Renal pelvis (tissue), 12 donors: ENCODE measurements at places on chromosomes 5 and 9. TPM values are rescaled to one million over a fixed set of nuclear protein-coding genes. Genes with fewer than 3 reads are reported as not detected.

Gene TLX3
- not detected for polyA plus RNA-seq

Gene FLT4
- polyA plus RNA-seq: 33.7 TPM

Gene BAAT
- 0.42 TPM for polyA plus RNA-seq

Gene MZB1
- polyA plus RNA-seq: 0.73 TPM

Gene GRXCR2
- polyA plus RNA-seq: not detected

Gene DENND1A
- 23.3 TPM for polyA plus RNA-seq

Gene NMUR2
- polyA plus RNA-seq: not detected

Gene SPATA31C1
- 0.55 TPM for polyA plus RNA-seq

Gene SH3GL2
- 3.9 TPM for polyA plus RNA-seq

Gene ACTBL2
- not detected for polyA plus RNA-seq
